ENCODE measurements at places on chromosomes 3 and 15. TPM values are rescaled to one million over a fixed set of nuclear protein-coding genes. Genes with fewer than 3 reads are reported as not detected.

The RHCG gene
- total RNA-seq, result not detected

The CPN2 gene
- total RNA-seq, result not detected

The TRPM1 gene
- not detected for total RNA-seq

The ZIC4 gene
- not detected for total RNA-seq

GRCh38 chr15:28977377-28978010 is 91.7 kb downstream of the APBA2 start:
- H3K4me3 ChIP-seq, result no peak overlapping the region
- no peaks in the 10 kb centered on the region for H3K27me3 ChIP-seq
- no peaks in the 10 kb centered on the region for H3K36me3 ChIP-seq
- DNase-seq, result no peak
- no peak overlapping the region for H3K27ac ChIP-seq

DNA sequence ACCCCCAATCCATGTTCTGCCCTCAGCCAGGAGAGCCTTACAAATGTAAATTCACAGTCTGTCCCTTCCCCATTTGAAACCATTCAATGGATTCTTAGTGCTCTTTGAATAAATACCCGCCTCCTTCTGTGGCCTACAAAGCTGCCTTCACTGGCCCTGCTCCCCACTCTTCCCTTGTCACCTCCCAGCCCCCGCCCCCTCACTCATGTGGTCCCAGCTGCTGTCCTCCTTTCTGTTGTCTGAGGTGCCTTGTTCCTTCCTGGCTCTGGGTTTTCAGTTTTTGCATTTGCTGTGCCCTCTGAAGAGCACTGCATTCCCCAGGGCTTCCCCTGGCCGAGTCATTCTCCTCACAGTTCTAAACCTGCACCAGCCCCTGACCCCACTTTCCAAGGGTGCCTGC is 3.2 kb downstream of the EFCAB12 start:
- no peak overlapping the region for H3K4me3 ChIP-seq
- DNase-seq, result no peak
- no peaks in the 10 kb centered on the region for H3K27me3 ChIP-seq

DNA sequence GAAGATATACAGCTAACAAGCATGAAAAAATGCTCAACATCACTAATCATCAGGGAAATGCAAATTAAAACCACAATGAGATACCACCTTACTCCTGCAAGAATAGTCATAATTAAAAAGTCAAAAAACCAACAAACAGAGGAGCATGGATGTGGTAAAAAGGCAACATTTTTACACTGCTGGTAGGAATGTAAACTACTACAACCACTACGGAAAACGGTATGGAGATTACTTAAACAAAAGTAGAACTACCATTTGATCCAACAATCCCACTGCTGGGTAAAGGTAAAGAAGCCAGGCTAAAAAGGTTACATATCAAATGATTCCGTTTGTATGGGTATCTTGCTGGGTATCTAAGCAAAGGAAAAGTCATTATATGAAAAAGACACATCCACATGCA is 53.8 kb downstream of the STAG1 start:
- no peaks in the 10 kb centered on the region for H3K27me3 ChIP-seq
- no peaks in the 10 kb centered on the region for H3K36me3 ChIP-seq
- no peak for DNase-seq
- H3K4me3 ChIP-seq, result no peak overlapping the region

GRCh38 chr3:155587581-155587980 is 157.3 kb downstream of the PLCH1 start:
- H3K27me3 ChIP-seq, result no peaks in the 10 kb centered on the region
- no peaks in the 10 kb centered on the region for H3K36me3 ChIP-seq
- H3K4me3 ChIP-seq, result no peak overlapping the region
- DNase-seq, result no peak
- H3K4me1 ChIP-seq, result no peaks in the 10 kb centered on the region

GRCh38 chr15:64013179-64014062 is 32.9 kb downstream of the DAPK2 start:
- no peaks in the 10 kb centered on the region for H3K27me3 ChIP-seq
- DNase-seq, result no peak
- peaks cover 68% of the 10 kb centered on the region for H3K4me1 ChIP-seq
- H3K36me3 ChIP-seq, result no peaks in the 10 kb centered on the region

GRCh38 chr3:100231668-100232067 is 29.1 kb upstream of the TBC1D23 start:
- H3K27me3 ChIP-seq, result no peaks in the 10 kb centered on the region
- H3K27ac ChIP-seq, result no peak overlapping the region
- H3K4me1 ChIP-seq, result no peaks in the 10 kb centered on the region

DNA sequence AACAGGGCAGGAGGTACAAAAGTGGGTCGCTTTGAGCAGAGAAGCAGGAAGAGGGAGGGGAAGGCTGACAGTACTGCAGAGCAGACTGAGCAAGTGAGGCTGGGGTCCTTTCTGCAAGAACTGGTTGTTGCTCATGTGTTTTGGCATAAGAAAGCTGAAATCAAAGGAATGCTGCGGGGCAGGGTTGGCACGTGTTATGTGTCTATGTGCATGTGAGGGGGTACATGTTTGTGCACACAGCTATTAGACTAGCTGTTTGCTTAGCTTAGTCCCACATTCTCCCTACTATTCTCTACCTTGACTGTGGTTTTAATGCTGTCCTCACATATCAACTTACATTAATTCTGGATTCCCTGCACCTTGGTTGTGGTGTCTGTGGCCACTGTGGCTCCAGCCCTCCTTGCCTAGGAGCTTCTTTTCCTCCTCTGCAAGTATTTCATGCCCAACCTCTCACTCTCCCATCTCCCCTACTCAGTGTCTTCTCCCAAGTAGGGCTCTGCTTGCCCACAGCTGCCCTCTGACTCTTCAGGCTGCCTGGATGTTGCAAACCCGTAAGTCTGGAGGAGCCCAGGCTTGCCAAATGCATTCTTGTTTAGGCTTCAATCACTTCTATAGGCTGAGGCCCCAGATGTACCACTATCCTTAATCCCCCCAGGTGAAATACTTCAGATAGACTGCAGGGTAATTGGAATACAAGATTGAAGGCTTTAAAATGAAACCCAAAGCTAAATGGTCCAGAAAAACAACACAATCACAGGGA is 4.8 kb downstream of the TAGLN3 start:
- H3K4me3 ChIP-seq, result no peak overlapping the region
- DNase-seq, result no peak
- no peaks in the 10 kb centered on the region for H3K27me3 ChIP-seq
- no peaks in the 10 kb centered on the region for H3K36me3 ChIP-seq
- no peak overlapping the region for H3K27ac ChIP-seq

- DNase-seq, result no peak
- H3K36me3 ChIP-seq, result no peaks in the 10 kb centered on the region
- no peak overlapping the region for H3K4me3 ChIP-seq
- no peaks in the 10 kb centered on the region for H3K4me1 ChIP-seq
- no peaks in the 10 kb centered on the region for H3K27me3 ChIP-seq
- no peak overlapping the region for H3K27ac ChIP-seq
These were observed 98.4 kb upstream of the PFN2 start for GRCh38 chr3:150069154-150069527.

- H3K27me3 ChIP-seq, result no peaks in the 10 kb centered on the region
- no peak overlapping the region for H3K27ac ChIP-seq
- H3K4me1 ChIP-seq, result peaks cover 7% of the 10 kb centered on the region
- no peaks in the 10 kb centered on the region for H3K36me3 ChIP-seq
- no peak overlapping the region for H3K4me3 ChIP-seq
These were observed 124.6 kb upstream of the KCNAB1 start for GRCh38 chr3:155995525-155996370.

DNA sequence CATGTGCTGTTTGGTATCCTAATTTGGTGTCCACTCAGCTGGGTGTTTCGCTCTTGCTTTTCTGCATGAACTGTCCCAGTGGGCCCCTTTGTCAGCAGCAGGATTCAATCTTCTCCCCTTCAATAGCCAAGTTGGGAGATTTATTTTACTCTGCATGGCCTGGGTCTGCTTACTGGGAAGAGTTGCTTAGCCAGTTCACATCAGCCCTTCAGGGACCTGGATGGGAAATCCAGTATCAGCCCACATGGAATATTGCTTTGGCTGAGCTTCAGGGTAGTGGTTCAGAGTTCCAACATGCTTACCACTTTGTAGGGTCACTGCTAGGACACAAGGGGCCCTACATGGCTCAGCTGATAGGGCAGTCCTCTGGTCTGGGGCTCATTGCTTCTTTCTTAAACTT is 93.0 kb upstream of the BOC start:
- peaks cover 17% of the 10 kb centered on the region for H3K4me1 ChIP-seq
- H3K27ac ChIP-seq, result no peak overlapping the region
- H3K4me3 ChIP-seq, result no peak overlapping the region
- H3K27me3 ChIP-seq, result no peaks in the 10 kb centered on the region
